Glomerular endothelial cell (primary cell): ENCODE measurements at places on chromosomes 6 and 20.

DNA sequence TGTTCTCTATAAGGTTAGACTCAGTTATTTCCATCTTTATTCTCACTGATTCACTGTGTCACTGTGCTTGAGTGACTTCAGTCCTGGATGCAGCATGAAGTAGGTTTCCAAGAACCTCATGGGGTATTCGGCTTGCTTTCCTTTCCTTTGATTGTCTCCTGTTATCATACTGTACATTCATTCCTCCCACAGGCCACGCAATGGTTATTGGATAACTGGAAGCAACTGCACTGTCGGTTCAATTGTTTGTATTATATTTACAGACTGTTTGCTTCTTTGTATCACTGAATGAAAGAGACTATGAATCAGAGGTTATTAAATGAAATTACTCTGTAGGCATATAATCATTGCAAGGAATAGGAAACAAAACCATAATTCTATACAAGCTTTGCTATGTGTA is 129.4 kb downstream of the MAP7 start:
- DNase-seq: no peak

DNA sequence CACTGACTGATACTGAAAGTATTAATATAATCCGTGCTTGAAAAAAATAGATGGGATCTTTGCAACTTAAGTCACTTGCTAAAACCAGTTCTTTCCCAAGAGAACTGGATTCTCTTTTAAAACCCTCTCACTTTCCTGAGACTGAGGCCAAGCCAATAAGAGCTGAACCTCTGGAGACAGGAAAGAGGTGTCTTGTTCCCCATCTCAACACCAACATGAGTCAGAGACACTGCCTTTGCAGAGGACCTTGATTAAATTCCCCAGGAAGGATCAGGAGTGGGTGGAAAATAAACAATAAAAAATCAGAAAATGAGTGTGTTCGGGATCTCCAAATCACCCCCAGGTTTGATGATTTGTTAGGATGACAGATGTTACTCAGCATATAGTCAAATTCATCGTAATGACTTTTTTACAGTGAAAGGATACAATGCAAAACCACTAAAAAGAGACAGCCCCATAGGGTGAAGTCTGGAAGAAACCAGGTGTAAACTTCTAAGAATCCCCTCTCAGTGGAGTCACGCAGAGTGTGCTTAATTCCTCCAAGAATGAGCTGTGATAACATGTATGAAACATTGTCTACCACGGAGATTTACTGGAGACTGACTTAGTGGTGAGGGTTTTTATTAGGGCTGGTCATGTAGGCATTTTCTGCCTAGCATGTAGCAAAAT is 122.8 kb upstream of the BEND3 start:
- no peak for DNase-seq

DNA sequence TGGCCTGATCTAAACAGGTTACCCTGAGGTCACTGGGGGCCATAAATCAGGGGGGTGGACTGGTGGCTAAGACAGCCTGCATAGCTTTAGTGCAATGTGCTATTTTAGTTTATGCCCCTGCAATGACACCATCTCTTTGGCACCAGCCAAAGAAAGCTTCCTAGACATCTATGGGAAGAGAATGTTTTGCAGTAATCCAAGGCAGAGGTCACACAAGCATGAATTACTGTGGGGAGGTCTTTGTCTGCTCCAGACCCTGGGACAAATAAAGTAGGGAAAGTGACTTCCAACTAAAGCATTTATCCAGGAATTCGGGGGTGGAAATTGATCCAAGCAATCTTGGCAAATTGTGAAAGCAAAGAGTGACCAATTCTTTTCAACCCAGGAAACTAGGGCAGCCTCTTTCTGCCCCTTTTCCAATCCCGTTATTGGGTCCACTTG is 5.3 kb downstream of the RIPOR2 start:
- no peak for DNase-seq

- no peak for DNase-seq
These were observed 208.7 kb downstream of the ALDH8A1 start for GRCh38 chr6:134741200-134741536.
